Purkinje cell (primary cell): ENCODE measurements at places on chromosomes 7 and 10. TPM values are rescaled to one million over a fixed set of nuclear protein-coding genes. Genes with fewer than 3 reads are reported as not detected.

HTR5A gene
- 60.9 and 79.7 TPM in 2 replicates for polyA plus RNA-seq

UCN3 gene
- polyA plus RNA-seq = not detected in 2 replicates

ENTPD1 gene
- 3.6 and 4.6 TPM in 2 replicates for polyA plus RNA-seq

GIMAP8 gene
- 0.38 TPM in 1 of 2 replicates, not detected in the other for polyA plus RNA-seq

ANKRD2 gene
- polyA plus RNA-seq = 1.3 TPM in 2 replicates

MACROH2A2 gene
- polyA plus RNA-seq = 1.3 and 1.8 TPM in 2 replicates

ZNF117 gene
- polyA plus RNA-seq = 8.8 and 23.2 TPM in 2 replicates

CH25H gene
- polyA plus RNA-seq = not detected in 2 replicates

CREB5 gene
- 3.1 and 4.1 TPM in 2 replicates for polyA plus RNA-seq

GNGT1 gene
- polyA plus RNA-seq = not detected in 2 replicates

MSS51 gene
- polyA plus RNA-seq = 0.20 and 0.36 TPM in 2 replicates

OR9A2 gene
- not detected in 2 replicates for polyA plus RNA-seq

FFAR4 gene
- not detected in 2 replicates for polyA plus RNA-seq

SEMA3A gene
- polyA plus RNA-seq = 17.0 and 19.6 TPM in 2 replicates

ELN gene
- polyA plus RNA-seq = not detected in 2 replicates

DEPP1 gene
- 9.9 and 16.9 TPM in 2 replicates for polyA plus RNA-seq

KIAA1549 gene
- polyA plus RNA-seq = 1.0 TPM in 1 of 2 replicates, not detected in the other

COL17A1 gene
- not detected in 2 replicates for polyA plus RNA-seq

PON1 gene
- polyA plus RNA-seq = 2.5 TPM in 1 of 2 replicates, not detected in the other

PVRIG gene
- not detected in 2 replicates for polyA plus RNA-seq

GPR85 gene
- 30.1 and 49.8 TPM in 2 replicates for polyA plus RNA-seq

HEPACAM2 gene
- polyA plus RNA-seq = 0.76 TPM in 1 of 2 replicates, not detected in the other

ATG9B gene
- polyA plus RNA-seq = 2.2 TPM in 2 replicates

CDNF gene
- 0.27 TPM in 1 of 2 replicates, not detected in the other for polyA plus RNA-seq

COL13A1 gene
- polyA plus RNA-seq = 2.0 TPM in 1 of 2 replicates, not detected in the other

MACC1 gene
- 0.15 TPM in 1 of 2 replicates, not detected in the other for polyA plus RNA-seq

EFCAB10 gene
- polyA plus RNA-seq = 1.3 and 4.4 TPM in 2 replicates

HYAL4 gene
- not detected in 2 replicates for polyA plus RNA-seq

POLR2J3 gene
- polyA plus RNA-seq = 77.5 and 96.1 TPM in 2 replicates

RAPGEF5 gene
- 16.7 and 28.7 TPM in 2 replicates for polyA plus RNA-seq

FAM25G gene
- not detected in 2 replicates for polyA plus RNA-seq

GSTO2 gene
- 26.0 and 36.3 TPM in 2 replicates for polyA plus RNA-seq

MBL2 gene
- polyA plus RNA-seq = not detected in 2 replicates

BZW2 gene
- polyA plus RNA-seq = 33.9 and 55.2 TPM in 2 replicates

SMARCD3 gene
- 9.6 and 10.6 TPM in 2 replicates for polyA plus RNA-seq

CACNB2 gene
- polyA plus RNA-seq = 102 and 134 TPM in 2 replicates

TPK1 gene
- polyA plus RNA-seq = 3.8 and 6.9 TPM in 2 replicates

FAS gene
- polyA plus RNA-seq = not detected in 2 replicates

ABCB8 gene
- 2.3 and 3.6 TPM in 2 replicates for polyA plus RNA-seq

LOXL4 gene
- not detected in 2 replicates for polyA plus RNA-seq

OPALIN gene
- 0.50 and 3.0 TPM in 2 replicates for polyA plus RNA-seq

FAM25A gene
- polyA plus RNA-seq = not detected in 2 replicates

PPP1R17 gene
- 814 and 845 TPM in 2 replicates for polyA plus RNA-seq

CNNM1 gene
- polyA plus RNA-seq = 10.4 and 10.9 TPM in 2 replicates

MCU gene
- polyA plus RNA-seq = 11.7 and 18.9 TPM in 2 replicates

TMEM72 gene
- 12.5 and 22.1 TPM in 2 replicates for polyA plus RNA-seq

CCAR1 gene
- polyA plus RNA-seq = 69.5 and 102 TPM in 2 replicates

GPR26 gene
- polyA plus RNA-seq = 0.06 and 0.67 TPM in 2 replicates
